ENCODE measurements at places on chromosomes 6 and 20.
A peak's percentile ranks its signal among the peaks of the same experiment; 100 is the strongest.

- DNase-seq = no peak
Observed at GRCh38 chr6:42029062-42029685, 21.1 kb upstream of the TAF8 start.

DNA sequence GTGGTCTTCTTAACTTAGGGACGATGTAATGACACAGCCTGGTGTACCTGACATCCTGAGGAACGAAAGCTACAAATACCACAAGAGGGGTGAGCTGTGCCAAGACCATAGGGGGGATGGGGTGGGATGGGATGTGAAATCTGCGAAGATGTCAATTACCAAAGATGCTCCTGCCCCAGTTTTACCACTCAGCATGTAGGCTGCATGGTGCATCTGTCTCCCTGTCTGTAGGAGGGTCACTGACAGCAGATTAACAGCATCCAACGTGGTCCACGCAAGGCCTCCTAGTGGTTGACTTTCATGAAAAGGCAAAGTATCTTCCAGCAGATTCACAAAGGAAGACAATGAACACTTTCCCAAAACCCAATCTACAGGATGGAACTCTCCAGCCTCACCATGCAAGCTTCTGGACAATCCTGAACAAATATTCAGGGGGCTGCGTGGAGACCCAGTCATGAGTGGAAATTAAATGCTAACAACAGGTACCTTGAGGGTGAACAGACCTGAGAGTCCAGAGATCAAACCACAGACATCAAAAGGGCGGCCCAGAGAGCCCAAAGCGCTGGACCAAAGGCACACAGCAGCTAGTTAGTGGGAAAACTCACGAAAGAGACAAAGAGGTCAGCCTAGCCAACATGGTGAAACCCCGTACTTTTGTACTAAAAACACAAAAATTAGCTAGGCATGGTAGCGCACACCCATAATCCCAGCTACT, 44.4 kb downstream of the ZMYND8 start:
- DNase-seq = no peak

DNA sequence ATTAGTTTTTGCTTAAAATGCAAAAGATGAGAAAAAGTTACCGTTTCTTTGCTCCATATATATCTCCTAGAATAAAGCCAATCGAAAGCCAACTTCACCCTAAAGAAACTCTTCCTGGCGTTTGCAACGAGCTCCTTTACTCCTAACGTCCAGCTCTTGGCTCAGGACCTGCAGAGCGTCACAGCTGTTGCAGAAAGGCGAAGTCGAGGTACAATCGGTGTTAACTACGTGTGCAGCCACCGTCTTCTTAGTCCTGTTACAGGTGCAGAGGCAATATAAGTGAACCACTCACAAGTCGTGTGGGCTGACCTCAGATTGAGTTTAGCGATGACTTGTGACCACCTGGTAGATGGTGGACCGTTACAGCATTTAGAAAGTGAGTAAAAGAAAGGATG, 113.1 kb downstream of the TRIM27 start:
- DNase-seq = no peak

GRCh38 chr6:52754443-52754842, 8.8 kb downstream of the GSTA2 start:
- DNase-seq = no peak

DNA sequence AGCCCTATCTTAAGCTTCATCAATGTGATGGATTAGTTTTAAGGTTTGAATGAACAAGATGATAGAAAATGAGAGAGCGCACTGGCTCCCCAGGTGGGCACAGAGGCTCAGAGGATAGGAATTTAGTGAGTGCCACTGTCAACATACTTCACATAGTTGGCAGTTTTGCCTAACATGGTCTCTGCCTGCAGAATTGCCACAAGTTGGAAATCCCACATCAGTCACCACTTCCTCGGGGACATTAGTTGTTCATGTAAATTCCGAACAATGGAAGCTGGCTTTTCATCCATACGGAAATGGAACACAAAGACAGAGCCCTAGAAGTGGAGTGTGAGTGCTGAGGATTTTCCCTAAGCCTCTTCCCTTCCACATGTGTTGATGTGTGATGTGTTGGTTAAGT, 123.9 kb upstream of the PHACTR1 start:
- peak; percentile 64 for DNase-seq

DNA sequence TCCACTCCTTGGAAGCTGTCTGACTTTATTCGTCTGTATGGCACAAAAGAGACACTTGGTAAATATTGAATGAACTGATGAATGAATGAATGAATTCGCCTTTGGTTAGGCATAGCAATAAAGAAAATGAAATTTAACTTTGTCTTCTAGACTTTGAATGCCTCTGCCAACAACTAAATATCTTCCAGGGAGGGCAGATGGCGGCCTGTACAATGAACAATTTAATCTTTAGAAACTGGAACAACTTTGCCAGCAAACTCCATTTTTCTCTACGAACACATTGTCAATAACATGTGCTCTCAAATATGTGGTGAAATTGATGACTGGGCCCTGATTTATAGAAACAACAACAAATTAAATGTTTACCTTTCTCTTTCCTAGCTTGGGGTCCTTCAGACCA, 140.6 kb downstream of the ZNF217 start:
- DNase-seq = no peak

- no peak for DNase-seq
Observed at GRCh38 chr20:10313215-10313614, 94.6 kb downstream of the SNAP25 start.

GRCh38 chr6:139037490-139037889, 8.9 kb downstream of the ABRACL start:
- DNase-seq = no peak

GRCh38 chr6:70980727-70981126, 23.9 kb upstream of the B3GAT2 start:
- peak; percentile 9 for DNase-seq

GRCh38 chr6:64737418-64737817, 969.6 kb downstream of the EYS start:
- DNase-seq = peak; percentile 58

DNA sequence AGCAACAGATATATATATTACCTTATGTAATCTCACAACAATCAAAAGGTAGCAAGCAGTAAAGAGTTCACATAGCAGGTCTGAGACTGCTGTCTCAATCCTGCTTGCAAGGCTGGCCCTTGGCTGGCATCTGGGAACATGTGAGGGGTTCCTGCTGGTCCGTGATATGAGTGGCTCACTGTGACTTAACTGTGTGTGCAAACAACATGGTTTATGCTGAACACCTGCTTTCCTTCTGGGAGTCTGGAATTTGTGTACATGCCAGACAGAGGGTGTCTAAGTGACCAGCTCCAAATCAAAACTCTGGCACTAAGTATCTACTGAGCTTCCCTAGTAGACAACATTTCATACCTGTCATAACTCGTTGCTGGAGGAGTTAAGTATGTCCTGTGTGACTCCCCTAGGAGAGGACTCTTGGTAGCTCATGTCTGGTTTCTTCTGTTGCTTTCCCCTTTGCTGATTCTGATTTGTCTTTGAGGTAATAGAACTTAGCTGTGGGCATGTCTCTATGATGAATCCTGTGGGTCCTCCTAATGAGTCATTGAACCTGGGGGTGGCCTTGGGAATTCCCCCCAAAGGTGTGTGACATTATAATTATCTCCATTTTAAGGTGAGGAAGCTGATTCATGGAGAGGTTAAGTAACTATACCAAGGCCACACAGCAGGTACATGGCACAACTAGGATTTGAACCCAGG, 131.6 kb upstream of the NEDD9 start:
- DNase-seq = peak; percentile 60

DNA sequence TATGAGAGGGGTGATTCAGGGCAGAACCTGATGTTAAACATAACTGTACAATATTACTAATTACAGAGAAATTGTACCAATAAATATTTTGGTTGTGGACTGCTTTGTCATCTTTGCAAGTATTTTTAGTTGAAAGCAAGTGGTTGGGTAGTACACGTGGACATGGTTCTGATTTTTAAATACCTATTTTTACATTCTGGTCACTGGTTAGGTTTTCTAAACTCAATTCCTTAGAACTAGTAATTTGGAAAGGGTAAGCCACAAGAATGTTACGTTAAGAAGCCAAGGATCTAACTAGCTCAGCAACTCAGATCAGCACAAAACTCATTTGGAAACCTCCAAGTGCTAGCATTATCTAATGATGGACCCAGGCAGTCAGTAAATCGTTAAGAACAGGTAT, 2.7 kb downstream of the EPB41L2 start:
- no peak for DNase-seq

DNA sequence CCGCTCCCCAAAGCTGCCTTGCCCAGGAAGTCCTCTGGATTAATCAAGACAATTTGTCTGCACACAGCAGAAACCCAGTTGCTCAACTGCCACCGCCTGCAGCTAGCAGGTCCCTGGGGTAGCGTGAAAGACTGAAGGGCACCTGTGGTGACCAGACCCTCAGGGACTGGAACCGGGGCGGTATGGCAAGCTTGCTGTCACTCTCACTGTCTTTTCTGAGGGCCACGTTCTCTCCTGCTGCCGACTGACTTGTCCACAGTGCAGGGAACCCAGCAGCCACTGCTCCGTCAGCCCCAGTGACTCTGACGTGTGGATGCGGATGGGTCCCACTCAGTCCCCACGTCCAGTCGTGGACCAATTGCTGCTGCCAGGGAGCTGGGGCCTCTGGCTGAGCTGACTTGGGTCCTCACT, 72.8 kb upstream of the PMEPA1 start:
- no peak for DNase-seq

GRCh38 chr6:122696853-122697252, 82.7 kb upstream of the FABP7 start:
- no peak for DNase-seq

GRCh38 chr6:157346373-157346772, 23.1 kb upstream of the TMEM242 start:
- no peak for DNase-seq

DNA sequence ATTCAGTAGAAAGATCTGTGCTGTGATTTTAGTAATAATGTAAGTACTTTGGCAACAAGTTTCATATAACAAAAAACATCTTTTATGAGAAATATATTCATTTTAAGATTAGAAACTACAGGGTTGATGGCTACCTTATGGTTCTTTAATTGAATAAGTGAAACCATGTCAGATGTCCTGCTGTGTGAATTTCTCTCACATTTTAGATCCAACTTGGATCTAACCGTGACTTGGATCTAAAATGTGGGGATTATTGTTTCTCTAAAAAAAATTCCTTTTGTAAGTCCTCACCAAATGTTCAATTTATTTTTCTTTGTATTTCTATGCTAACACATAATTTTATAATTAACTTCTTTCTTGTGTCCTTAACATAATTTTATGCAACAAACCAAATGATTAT, 30.4 kb downstream of the ZC2HC1B start:
- no peak for DNase-seq

GRCh38 chr6:34393191-34393965, 909 bp upstream of the NUDT3 start:
- no peak for DNase-seq

- no peak for DNase-seq
Observed at GRCh38 chr20:31788578-31788977, 30.6 kb upstream of the MYLK2 start.

DNA sequence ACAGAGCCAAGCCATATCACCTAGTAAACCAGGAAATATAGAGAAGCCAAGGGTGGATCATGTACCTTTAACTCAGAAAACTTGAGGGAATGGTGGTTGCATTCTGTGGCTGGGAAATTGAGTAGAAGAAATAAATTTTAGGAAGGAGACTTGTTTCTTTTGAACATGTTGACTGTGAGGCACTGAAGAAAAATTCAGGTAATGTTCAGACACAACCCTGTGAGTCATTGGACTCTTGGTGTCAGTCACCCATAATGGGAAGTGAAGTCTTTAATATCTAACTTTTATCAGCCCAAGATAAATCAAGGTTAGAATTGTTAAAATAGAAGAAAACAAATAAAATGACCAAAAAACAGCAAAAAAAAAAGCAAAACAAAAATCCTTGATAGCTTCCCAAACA, 98.8 kb upstream of the GRIK2 start:
- DNase-seq = peak; percentile 23

DNA sequence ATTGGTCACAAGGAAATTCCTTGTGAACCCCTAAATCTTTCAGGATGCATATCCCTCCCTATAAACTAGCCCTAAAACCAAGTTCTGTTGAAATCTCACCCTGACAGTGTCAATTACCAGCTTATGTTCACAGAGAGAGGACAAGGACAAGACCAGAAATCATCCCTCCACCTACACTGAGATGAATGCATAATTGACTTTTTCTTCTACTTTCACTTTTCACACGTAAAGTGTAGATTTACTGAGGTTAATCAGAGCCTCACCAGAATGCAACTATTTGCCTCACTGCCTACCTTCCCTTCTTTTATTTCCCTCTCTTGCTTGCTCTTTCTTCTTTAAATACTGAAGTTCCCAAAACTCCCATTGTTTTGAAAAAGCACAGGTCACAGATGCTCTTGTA, 15.3 kb upstream of the NKAIN2 start:
- no peak for DNase-seq

- DNase-seq = no peak
Observed at GRCh38 chr6:114586298-114586697, 243.5 kb upstream of the HS3ST5 start.

DNA sequence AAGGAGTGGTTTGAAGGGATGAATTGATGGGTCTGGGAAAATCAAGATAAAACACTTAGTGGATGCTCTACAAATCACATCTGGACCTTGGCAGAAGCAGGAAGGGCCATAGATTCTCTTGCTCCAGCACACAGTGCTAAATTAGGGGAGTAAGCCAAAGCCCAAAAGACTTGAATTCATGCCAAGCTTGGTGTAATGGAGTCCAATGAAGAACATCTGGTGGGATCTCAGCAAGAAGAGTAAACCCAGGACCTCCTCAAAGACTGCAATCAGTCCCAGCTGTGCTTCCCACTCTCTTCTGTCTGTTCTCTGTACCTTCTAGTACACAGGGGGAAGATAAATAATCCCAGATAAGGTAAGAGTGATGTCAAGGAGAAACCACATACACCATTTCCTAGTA, 683.4 kb downstream of the RNF144B start:
- DNase-seq = no peak

DNA sequence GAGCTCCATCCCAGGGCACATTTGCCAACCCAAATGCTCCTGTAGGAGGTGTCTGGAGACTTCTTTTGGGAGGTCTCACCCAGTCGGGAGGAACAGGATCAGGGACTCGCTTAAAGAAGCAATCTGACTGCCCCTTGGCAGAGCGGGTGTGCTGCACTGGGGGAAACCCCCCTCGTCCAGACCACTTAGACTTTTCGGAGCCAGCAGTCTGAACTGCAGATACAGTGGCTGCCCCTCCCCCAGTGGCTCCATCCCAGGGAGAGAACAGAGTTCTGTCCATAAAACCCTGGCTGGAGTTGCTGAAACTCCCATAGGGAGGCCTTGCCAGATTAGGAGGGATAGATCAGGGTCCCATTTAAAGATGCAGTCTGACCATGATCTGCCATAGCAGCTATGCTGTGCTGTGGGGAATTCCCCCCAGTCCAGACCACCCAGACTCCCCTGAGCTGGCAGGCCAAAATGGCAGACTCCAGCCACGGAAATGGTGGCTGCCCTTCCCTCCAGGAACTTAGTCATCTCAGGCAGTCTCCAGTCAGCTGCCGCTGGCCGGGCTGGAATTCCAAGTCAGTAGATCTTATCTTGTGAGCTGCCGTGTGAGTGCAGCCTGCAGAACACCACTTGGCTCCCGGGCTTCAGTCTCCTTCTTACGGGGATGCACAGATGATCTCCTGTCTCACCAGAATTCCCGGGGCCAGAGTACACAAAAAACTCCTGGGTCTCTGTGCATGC, 278.1 kb upstream of the SASH1 start:
- DNase-seq = peak; percentile 80

- peak; percentile 88 for DNase-seq
Observed at GRCh38 chr6:142542704-142543233, 241.0 kb downstream of the ADGRG6 start.
